ENCODE measurements at places on chromosomes 2 and 18.

DNA sequence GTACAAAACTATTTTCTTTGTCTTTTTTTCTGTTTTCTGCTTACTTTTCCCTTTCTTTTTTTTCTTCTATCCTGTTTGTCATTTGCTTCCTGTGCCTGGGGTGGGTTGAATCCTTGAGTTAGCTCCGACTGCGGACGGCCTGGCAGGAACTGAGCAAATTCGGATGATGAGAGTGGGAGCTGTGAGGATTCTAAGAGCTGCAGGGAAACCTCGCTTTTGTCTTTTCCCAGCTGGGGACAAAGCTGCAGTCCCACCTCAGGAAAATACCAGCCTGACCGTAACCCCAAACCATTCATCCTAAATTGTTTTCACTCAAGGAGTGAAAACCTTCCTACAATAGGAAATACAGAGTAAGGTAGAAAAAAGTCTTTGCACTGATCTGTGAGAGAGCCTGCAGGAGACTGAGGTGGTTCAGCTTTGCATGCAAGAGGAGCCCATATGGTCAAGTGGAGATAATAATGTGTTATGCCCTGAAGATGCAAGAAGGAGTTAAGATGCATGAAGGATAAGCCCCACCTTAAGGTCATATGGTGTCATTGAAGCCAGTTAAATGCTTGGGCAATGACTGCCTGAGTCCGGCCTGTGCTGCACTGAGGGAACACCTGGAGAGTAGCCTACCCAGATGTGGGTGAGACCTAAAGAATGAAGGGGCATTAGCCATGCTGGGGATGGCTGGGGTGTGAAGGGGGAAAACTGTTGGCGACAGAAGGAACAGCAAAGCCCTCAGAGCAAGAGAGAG lies 31.7 kb upstream of the ARL4C start:
- DNase-seq: no peak

- DNase-seq: no peak
Observed at GRCh38 chr18:50061876-50062517, 132.9 kb downstream of the MYO5B start.

DNA sequence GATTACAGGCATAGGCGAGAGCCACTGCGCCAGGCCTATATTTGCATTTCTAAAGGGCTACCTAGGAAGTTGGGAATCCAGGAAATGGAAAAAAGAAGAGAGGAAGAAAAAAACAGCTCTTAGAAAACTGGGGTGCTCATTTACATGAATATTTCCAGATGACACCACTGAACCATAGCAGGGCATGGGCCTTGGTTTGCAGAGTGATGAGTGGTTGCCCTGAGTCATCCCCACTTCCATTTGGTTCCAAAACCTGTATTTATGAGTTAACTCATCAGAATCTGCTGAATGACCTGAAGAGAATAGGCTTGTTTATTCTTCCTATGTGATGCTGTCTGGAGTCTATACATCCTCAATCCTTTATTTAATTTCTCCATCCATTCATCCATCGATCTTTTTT lies 36.2 kb downstream of the EHD3 start:
- DNase-seq: peak; percentile 39

- peak; percentile 28 for DNase-seq
Observed at GRCh38 chr2:200985799-200986198, 22.3 kb upstream of the ORC2 start.

DNA sequence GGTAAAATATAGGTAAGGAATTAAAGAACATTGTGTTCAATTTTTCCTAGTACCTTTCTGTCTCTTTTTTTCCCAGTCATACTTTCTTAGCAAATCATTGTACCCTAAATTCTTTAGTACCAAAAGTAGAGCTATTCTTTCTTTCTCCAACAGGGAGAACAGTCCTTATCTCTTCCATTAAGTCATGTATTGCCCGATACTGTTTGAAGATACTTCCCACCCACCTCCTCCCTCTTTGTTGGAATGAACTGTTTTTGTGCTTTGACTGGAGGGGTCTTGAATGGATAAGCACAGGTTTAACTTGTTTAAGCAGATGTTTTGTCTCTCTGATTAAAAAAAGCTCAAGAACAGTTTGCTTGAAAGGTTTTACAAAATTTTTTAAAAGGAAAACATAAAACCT lies 41.3 kb downstream of the RAB10 start:
- no peak for DNase-seq

- DNase-seq: no peak
Observed at GRCh38 chr2:234863043-234863934, 88.5 kb upstream of the SH3BP4 start.

GRCh38 chr18:24003903-24004640 lies 10.5 kb upstream of the TTC39C start:
- DNase-seq: no peak

DNA sequence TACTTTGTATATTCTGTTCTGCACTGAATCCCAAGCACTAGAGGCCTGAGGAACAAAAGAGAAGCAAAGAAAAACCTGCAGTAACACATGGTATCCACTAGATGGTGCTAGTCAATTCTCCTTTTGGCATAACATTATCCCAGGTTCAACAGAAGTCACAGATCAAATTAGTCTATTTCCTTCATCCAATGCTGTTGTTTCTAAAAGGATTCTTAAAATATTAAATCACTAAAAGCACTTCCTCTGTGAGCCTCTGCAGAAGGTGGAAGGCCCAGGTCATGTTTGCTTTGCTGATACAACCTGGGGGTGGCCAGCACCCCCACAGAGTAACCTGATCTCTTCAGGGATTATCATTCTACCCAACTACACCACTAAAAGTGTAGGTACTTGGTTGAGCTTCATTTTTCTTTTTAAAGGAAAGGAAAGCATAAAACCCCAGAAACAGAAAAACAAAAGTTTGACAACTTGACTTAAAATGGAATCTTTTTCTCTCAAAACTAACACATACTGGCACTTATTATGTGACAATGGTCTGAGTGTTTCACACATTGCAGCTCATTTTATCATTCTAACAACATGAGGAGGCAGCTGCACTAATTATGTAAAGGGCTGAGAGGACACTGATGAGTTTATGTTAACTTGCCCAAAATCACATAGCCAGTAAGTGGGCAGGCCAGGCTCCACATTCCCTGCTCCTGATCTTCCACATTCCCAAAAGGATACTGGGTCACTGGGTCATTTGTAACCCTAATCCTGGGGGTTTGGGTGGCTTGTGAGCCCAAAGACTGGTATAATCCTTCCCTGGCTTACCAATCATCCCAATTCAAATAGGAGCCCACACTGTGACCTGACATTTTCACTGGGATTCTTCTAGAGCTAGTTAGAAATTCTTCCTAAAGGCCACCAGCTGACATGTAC lies 66.8 kb upstream of the DNER start:
- peak; percentile 25 for DNase-seq

DNA sequence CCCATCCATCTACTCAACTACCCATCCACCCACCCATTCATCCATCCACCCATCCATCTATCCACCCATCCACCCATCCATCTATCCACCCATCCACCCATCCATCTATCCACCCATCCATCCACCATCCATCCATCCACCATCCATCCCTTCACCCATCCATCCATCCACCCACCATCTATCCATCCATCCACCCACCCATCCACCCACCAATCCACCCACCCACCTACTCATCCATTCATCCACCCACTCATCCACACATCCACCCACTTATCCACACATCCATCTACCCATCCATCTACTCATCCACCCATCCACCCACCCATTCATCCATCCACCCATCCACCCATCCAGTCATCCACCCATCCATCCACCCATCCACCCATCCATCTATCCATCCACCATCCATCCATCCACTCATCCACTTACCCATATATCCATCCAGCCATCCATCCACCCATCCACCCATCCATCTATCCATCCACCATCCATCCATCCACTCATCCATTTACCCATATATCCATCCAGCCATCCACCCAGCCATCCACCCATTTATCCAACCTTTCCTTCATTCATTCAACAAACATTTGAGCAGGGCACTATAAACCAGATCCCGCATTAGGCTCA lies 2.1 kb upstream of the NGEF start:
- DNase-seq: no peak

DNA sequence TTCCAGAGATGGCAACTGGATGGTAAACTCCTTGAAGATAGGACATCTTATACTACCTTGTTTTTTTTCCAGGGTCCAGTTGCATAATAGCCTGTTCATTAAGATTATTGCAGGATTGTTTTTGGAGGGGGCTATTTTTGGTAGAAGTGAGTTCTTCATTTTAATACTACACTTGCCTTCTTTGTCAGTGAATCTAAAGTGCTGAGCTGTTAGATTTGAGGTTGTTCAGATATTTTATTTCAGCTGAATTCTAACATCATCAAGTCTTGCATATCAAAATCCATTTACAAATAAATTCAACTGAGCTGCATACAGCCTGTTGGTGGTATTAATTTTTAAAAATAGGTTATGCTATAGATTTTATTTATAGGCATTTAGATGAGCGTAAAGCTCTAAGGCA lies 72.1 kb downstream of the PLCL1 start:
- DNase-seq: no peak

- DNase-seq: no peak
Observed at GRCh38 chr2:68767031-68767961, 32.7 kb downstream of the ARHGAP25 start.

DNA sequence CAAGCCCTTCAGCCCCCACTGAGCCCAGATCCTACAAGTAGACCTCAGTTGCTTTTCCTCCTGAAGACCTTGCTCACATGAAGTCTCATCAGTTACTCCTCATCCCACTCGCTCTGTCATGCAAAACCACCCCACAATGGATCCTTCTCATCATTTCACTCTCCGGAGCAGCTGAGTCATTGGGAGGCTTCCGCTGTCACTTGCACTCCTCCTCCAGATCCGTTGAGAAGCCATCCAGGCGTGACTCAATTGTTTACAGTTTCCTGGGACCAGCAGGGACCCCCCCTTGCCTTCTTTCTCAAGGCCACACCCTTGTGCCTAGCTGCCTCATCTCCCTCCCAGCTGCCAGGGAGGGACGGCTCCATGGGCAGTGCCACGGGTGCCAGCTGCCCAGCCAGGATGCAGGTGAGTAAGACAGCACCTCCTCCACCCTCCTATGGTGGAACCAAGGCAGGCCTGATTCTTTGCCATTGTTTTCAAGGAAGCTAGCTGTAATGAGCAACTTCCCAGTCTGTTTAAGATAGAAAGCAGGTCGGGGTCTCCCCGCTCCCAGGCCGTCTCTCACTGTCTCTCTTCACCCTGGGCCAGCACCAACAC lies 16.3 kb downstream of the GPR55 start:
- no peak for DNase-seq

DNA sequence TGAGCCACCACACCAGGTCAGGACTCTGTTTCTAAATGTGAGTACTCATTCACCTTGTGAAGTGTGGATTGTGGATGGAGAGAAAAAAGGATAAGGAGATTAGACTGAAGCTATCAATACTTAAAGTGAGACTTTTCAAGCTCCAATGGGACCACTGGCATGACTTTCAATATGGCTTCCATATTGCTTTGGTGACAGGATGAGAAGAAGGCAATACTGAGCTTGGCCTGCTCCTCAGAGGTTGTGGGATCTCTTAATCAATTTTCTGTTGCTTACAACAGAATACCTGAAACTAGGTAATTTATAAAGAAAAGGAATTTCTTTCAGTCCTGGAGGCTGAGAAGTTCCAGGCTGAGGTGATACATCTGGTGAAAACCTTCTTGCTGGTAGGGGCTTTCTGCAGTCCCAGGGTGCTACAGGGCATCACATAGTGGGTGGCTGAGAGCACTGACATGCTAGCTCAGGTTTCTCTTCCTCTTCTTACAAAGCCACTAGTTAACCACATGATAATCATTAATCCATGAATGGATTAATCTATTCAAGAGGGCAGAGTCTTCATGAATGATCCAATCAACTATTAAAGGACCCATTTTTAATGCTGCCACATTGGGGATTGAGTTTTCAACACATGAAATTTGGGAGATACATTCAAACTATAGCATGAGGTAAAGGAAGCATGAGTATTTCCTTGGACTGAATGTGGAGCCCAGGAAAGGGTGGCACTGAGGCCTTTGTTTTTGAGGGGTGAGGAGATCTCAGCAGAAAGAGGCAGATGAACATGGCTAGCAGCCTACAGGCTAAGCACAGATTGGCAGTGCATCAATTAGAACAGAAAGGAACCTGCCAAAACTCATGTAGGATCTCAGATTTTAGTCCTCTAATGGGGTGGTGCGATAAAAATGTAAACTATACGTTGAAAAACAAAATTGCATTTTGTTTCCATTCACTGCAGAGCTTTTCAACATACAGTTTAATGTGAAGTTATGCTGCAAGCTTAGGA lies 274.5 kb downstream of the PIK3C3 start:
- DNase-seq: no peak

GRCh38 chr2:194105358-194105757 lies 1551.7 kb upstream of the SLC39A10 start:
- no peak for DNase-seq

GRCh38 chr2:219944866-219945265 lies 317.4 kb downstream of the SLC4A3 start:
- DNase-seq: peak; percentile 41

- peak; percentile 58 for DNase-seq
Observed at GRCh38 chr2:19355931-19356544, 2.4 kb downstream of the OSR1 start.

GRCh38 chr2:151637271-151637781 lies 97.0 kb downstream of the NEB start:
- no peak for DNase-seq

- peak; percentile 46 for DNase-seq
Observed at GRCh38 chr18:77133051-77133834, 660 bp upstream of the MBP start.

DNA sequence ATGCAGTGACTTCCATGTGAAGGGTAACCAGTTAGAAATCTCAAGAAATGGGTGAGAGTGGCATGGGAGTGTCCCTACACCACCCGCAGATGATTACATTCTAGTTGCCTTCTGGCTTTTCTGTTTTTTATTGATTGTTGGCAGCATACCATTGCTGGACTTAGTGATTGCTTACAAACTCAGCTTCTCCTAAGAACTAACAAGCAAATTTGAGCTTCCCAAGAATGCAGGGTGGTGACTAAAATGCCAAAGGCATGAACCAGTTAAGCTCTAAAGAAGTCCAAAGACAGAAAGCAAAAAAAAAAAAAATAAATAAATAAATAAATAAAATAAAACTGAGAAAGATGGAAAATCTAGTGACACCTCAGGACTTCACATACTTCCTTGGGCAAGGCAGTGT lies 245.5 kb upstream of the PARD3B start:
- DNase-seq: no peak

DNA sequence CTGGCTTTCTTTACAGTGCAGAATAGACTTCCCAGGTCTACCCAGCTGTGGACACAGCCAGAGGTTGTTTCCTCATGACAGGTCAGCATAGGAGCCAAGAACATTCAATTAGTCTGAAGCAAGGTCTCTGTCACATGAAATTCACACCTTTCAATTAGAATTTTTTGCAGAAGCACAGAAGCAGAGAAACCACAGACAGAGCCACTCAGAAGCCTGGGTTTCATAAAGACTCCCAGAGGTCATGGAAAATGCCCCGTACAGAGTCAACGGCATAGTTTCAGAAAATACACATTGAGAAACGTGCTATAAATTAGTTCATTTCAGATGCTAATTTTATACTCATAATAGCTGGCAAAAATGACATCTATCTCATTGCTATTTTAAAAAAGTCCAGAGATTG lies 87.0 kb upstream of the TMEM200C start:
- DNase-seq: no peak

DNA sequence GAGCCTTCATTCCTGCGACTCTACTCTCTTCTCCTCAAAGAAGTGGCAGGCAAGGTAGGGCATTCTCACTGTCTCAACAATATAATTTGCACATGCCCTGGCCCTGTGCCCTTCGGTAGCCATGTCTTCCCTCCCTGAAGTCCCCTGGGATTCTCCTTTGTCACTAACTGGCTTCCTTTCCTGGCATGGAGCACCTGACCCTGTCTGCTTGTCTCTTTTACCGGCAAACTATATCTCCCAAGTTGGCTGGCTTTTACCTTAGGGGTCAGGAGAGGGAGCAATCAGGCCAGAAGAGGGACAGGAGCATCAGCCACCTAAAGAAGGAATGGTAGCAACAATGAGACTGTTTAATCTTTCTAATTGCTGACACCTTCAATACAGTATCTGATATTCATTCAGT lies 51.9 kb upstream of the RMDN2 start:
- no peak for DNase-seq
